ENCODE measurements at places on chromosomes 1 and 21.

DNA sequence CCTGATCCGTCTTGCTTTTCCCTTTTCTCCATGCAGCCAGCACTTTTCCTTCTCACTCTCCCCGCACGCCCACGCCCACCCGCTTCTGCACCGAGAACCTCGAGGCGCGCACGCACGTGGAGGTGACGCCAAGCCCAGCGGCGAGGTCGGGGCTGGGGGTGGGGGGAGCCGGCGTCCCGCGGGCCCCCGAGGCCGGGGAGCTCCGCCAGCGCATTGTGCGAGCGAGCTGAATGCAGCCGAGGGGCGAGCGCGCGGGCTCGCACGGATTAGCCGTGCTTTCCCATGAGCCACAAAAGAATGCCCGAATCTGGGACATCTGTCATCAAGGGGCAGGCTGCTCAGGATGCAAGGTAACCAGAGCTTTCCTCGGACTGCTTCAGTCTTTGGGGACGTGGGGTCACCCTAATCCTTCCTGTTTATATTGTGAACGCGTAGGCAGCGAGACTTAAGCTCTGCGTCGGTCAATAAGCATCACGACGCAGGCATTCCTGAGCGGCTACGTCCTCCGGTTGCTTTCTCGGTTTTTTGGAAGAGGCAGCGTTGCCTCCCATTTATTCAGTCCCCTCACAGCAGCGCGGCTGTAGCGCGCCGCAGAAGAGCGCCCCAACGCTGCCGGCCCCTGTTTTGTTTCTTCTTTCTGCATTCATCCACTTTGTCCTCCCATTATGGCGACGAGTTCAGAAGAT lies 67.3 kb upstream of the AKT3 start:
- no peak for DNase-seq

- DNase-seq: no peak
Observed at GRCh38 chr1:92957030-92957734, 4.1 kb downstream of the DIPK1A start.

DNA sequence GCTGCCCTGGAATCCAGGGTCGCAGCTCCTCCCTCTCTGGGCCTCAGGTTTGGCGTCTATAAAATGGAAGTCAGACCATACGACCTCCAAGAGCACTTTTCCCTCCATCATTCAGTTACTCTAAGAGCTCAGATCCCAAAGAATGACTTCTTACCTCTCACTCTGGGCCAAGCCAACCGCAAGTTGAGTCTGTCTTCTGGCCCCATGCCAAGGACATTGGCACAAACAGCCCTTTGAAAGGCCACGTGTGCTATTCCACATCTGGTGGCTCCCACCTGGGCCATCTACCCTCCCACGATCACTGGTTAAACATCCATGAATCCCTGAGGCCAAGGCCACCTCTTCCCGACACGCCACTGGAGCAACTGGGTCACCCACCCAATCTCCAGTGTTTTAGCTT lies 12.4 kb downstream of the SLC2A7 start:
- no peak for DNase-seq

DNA sequence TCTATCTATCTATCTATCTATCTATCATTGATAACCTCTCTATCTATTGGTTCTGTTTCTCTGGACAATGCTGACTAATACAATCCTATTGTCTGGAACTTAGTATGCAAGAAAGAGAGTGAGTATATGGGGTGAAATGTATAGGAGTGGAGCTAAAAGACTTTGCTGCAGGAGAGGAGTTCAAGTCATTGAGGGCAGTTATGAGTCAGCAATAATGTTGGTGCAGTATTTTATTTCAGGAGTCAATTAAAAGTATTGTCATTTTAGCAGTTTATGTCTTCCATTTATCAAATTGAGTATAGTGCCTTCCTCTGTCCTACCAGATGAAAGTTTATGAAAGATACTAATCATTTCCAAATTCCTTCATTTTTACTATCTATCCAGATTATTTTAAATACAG lies 55.8 kb downstream of the MAP3K7CL start:
- DNase-seq: no peak

- no peak for DNase-seq
Observed at GRCh38 chr1:28172713-28173150, 3.8 kb downstream of the PTAFR start.

DNA sequence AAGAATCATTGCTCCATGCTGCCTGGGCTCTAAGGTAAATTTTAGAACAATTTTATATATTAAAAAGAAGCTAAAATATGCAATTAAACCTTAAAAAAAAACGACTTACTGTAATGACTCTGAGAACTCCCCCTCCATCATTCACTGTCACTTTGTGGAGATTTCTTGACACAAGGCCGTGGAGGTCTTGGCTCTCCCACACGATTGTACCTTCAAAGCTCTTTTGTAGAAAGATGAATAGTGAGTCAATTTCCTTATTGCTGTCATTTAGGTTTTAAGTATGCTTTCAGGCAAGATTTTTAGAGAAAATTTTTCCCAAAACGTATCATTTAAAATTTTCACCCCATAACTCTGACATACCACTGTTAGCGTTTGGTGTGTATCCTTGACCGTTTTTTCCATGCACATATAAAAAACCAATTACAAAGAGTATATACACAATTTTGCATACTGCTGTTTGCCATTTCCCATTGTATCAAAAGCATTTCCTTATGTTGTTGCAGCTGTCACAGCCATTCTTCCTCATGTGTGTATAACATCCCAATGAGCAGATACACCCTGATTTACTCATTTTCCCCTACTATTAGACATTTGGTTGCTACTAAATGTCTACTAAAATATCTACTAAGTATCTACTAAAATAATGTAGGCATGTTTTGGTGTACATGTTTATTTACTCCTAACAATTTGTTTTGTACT lies 33.4 kb downstream of the B3GALNT2 start:
- DNase-seq: no peak

DNA sequence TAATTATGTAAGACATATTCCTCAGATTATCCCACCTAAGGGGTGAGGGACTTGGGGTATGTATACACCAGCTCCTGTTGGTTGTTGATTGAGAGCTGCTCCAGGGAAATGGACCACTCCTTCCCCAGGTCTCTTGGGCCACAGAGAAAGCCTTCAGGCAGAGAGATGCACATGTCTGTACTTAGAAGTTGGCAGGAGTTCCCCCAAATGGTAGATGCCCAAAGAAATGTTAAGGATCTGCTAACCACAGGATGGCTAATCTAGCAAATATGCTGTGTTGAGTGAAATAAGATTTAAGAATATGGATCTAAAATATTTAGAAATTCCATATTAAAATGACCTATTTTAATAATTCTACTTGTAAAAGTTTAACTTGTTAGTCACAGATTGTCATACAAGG lies 100.8 kb upstream of the DNAH14 start:
- DNase-seq: no peak

GRCh38 chr1:222014001-222014400 lies 272.1 kb upstream of the DUSP10 start:
- DNase-seq: no peak

DNA sequence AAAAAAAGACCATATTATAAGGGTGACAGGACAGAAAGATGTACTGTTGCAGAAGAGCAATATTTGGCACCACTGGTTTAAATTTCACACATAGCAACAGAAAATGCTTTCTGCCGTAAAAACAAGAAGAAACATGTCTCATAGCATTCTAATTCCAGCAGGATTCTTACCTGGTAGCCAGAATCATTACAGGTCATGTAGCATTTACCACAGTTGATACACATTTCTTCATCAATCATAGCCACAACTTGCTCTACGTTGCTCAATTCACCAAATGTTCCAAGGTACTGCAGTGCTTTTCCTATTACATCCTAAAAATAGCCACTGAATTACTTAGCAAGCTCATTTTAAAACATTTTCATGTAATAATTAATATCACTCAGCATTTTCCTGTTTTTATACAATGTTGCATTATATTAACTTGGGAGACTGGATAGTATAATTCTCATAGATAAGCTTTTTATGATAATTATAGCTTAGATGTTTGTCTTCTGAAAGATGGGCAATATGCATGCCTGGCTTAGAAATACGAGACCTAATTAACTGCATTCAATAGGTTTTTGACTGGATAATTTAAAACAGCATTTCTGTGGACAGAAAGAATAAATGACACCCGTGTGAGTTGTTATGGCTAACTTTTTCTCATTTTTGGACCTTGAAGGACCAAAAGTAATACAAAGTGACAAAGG lies 360.7 kb downstream of the PTBP2 start:
- no peak for DNase-seq

DNA sequence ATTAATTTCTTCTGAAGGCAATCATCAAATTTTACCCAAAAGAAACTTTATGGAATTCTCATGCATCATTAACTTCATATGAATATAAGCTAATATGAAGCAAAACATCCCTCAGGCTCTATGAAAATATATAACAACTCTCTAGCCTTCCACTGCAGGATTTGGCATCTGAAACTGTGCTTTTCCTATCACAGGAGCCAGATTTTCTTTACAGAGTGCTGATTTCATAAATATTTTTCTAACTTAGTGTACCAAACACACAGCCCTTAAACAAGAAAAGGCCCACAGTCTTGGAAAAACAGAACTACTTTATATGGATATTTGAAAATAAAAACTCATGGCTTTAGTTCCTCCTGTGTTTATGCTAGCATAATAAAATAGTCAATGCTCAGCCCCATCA lies 559.5 kb upstream of the CHRM3 start:
- no peak for DNase-seq

DNA sequence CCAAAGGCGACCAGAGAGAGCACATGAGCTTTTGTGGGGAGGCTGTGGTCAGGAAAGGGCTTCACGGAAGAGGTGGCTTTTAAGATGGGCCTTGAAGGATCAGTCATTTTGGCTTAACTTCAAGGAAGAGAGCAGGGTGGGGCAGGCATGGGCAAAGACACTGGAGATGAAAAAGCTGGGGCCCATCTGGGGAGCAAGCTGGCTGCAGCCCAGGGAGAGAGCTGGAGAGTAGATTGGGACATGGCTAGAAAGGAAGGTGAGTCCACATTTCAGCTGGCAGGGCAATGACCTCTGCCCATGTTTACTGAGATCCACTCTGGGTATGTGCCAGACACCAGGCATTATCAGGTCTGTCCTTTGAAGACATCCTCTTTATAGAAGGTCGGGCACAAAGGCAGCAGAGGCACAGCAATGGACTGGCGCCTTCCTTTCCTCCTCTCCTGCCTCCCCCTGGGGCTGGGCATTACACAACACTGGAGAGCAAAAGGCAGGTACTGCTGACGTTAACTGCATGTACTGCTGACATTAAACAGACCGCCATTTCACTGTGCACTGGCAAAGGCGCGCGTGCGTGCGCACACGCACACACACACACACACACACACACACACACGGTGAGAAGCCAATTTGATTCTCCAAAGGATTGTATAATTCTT lies 2.2 kb upstream of the UBXN10 start:
- no peak for DNase-seq

DNA sequence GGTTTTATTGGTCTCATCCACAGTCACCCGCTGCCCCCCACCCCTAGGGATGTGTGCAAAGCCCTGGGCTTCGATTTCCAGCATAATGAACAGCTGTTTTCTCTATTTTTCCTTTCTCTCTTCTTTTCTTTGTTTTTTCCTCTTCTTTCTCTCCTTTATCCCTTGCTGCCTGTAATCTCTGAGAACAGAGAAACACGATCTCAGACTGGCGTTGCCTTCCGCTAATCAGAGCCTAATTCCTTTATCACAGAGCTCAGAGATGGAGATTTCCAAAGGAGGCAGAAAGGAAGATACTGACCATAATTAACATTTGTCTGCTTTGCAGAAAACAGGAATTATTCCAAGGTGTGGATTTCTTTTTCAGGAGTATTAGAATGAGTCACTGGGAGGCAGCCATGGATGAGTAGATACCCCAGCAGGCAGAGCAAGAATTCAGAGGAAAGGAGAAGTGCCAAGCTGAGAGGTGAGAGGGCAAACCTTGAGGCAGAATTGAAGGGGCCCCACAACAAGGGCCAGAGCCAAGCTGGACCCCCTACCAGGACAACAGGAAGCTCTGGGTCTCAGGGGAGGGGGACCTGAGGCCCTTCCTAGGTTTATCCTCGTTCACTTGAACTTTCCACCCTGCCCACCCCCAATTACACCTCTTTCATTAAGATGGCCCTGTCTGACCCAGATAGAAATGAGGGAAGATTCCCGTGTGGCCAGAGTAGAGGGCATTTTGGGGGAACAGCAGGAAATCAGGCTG lies 33.3 kb downstream of the MATN1 start:
- DNase-seq: no peak

DNA sequence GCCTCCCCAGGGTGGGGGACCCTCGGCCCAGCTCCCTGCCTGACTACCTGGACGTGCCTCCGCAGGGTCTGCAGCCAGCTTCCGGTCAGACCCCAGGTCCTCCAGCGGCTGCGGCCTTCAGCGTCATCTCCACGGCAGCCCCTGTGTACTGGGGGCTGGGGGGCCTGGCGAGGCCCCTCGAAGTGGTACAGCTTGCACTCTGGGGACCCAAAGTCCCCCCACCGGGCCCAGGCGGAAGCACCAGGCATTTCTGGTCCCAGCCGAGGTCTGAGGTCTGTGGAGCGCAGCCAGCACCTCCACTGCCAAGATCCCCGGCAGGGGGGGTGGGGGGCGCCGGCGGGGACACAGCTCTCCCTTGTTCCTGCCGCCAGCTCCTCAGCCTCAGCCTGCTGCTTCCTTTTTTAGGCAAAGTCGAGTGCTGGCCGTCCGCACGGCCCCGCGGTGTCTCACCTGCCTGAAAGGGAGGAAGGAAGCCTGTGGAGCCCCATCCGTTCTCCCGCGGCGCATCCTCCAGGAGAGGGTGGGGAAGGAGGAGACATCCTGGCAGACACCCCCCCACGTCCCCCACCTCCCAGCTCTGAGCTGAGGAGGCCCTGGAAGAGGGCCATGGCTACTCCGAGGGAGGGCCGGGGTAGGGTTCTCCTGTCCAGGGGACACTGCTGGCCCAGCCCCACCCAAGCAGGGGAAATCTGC lies 1.2 kb upstream of the VWA1 start:
- DNase-seq: peak; percentile 86

GRCh38 chr1:85585799-85586198 lies 5.2 kb downstream of the CCN1 start:
- DNase-seq: no peak

DNA sequence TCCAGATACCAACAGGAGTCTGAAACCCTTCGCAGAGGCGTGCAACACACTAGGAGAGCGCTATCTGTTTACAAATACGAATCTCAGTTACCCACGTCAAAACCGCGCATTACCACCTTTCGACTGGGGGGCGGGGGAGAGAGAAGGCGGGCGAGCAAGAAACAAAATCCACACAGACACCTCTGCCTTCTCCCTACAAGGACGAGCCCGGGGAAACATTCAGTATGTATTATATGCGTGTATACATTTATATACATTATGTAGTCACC lies 722 bp downstream of the TUT4 start:
- no peak for DNase-seq

- no peak for DNase-seq
Observed at GRCh38 chr1:18721041-18721440, 90.4 kb downstream of the PAX7 start.

DNA sequence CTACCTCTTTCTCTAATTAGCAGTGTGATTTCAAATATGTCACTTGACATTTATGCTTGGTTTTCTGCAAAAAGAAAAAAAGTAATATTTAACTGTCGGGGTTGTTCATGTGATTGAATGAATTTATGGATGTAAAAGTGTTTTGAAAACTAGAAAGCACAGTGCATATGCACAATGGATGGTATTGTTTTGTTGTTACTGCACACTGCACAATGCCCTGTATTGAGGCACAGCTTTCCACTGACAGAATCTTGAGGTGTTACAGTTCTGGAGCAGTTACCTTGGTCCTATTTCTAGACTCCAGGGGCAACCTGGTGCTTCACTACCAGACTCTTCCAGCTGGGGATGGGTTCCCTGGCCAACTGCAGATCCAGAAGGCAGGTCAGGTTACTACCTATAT lies 116.8 kb upstream of the L1TD1 start:
- no peak for DNase-seq

GRCh38 chr1:27518808-27519207 lies 28.8 kb upstream of the WASF2 start:
- no peak for DNase-seq

Data from left forelimb (tissue), 1 donor.